ENCODE measurements at places on chromosomes 3 and 15. TPM values are rescaled to one million over a fixed set of nuclear protein-coding genes. Genes with fewer than 3 reads are reported as not detected.

Gene CD276
- total RNA-seq, result 40.6 TPM

Gene CKMT1B
- 0.63 TPM for total RNA-seq

Gene UPK1B
- total RNA-seq, result 141 TPM

Gene C2CD4A
- 0.11 TPM for total RNA-seq

Gene IQCH
- total RNA-seq, result 4.8 TPM

Gene SYNPR
- 0.95 TPM for total RNA-seq

Gene DNAH1
- total RNA-seq, result 3.5 TPM
